Right renal pelvis (tissue), 4 donors: ENCODE measurements at places on chromosomes 6 and 20. TPM values are rescaled to one million over a fixed set of nuclear protein-coding genes. Genes with fewer than 3 reads are reported as not detected.

GRCh38 chr20:13337090-13337784 is 116.2 kb downstream of the ISM1 start:
- DNase-seq, result no peak

TTK gene
- polyA plus RNA-seq, result 20.2 TPM

GRCh38 chr6:43492673-43493072 is 15.3 kb downstream of the TJAP1 start:
- no peak for DNase-seq

DNA sequence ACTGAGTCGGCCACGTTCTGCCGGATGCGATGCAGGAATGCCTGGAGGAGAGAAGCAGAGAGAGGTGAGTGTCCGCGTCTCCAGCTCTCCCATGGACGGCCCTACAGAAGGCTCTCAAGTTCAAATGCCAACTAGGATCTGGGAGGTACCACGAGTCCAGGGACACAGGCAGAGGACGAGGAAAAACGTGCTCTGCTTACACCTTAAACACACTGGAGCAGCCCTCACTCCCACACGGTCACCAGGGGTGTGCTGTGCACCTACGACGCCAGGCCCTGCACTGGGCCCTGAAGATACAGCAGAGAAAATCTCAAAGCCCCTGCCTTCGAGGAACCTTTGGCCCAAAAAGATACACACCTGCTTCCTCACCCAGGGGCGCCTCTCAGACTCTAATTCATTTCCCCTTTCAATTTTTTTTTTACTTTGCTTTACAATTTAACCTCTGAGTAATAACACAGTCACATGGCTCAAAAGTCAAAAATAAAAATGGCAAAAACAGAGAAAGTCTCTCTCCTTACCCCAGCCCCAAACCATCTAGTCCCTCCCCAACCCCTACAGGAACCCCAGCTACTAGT is 79.9 kb downstream of the PREX1 start:
- DNase-seq, result no peak

DNA sequence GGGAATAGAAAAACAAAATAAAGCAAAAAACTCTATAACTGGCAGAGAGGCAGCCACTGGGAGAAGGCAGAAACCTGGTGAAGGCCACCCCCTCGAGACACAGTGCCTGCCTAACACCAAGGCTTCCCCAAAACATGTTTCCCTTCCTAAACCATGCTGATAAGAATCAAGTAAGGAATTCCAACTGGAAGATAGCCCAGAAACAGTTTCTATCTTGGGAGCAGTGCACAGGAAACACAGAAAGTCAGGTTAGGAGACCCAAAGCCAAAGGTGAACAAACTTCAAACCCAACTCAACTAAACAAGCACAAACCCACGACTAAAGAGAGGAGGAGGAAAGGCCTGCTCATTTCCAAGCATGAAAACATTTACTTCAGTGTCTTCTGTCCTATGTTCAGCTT is 433.7 kb upstream of the RGS17 start:
- no peak for DNase-seq
